CD8-positive, alpha-beta memory T cell (primary cell): ENCODE measurements at places on chromosomes 1 and 21.

DNA sequence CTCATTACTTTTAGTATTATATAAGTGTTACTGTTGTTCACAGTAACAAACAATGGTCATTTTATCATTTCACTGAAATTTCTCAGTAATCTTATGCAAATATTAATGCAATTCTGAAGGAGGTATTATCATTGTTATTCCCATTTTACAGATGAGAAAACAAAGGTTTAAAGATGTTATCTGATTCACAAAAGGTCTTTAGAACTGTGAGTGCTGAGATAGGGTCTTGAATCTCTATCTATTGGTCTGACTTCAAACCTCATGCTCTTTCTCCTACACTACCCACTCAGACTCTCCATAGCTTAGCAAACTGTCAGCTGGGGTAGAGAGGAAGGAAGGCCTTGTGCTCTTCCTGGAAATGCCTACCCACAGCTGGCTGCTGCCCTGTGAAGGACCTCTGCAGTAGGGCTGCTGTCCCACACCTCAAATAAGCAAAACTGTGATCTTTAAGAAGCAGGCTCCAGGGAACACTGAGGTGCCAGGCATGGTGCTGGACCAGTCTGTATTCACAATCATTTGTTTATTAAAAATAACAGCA, 6.2 kb upstream of the OSCP1 start:
- H3K4me3 ChIP-seq: no peak overlapping the region
- peaks cover 16% of the 10 kb centered on the region for H3K4me1 ChIP-seq
- DNase-seq: no peak
- H3K36me3 ChIP-seq: peaks cover 44% of the 10 kb centered on the region
- no peak overlapping the region for H3K27ac ChIP-seq
- no peaks in the 10 kb centered on the region for H3K27me3 ChIP-seq

DNA sequence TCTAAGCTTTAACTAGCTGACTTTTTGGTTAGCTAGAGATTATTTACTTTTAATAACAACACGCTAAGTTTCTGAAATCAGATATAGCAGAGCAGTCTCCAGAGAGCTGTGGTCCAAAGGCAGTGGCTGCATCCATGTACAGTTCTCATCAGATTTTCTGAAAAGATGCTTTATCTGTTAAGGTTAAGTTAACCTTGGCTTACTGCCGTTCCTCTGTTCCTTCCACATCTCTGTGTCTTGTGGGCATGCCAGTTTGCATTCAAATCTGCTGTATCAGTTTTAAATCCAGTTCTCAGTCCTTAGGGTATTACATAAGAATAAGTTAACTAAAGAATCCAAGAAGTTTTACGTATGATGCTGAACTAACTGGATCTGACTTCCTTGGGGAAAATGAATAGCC, 46.8 kb downstream of the SPATA46 start:
- H3K36me3 ChIP-seq: no peaks in the 10 kb centered on the region
- no peaks in the 10 kb centered on the region for H3K27me3 ChIP-seq
- no peak for DNase-seq
- no peaks in the 10 kb centered on the region for H3K4me1 ChIP-seq
- H3K4me3 ChIP-seq: no peak overlapping the region

DNA sequence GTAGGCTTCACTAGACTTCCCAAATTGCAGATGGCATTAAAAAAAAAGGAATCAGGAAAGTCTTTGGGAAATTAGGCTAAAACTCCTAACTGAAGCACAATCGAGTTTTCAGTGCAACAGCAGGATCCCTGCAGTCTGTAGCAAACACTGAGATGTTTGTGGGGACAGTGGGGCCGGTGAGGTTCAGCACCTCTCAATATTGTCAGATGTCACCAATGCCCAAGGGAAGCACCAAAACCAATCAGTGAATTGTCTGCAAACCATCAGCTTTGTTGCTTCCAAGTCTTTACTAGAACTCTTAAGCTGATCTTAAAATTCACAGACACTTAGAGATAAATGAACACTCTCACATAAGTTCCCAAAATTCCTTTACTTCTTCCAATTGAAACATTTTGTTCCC, 2.6 kb downstream of the ERG start:
- H3K27me3 ChIP-seq: no peaks in the 10 kb centered on the region
- H3K4me3 ChIP-seq: no peak overlapping the region
- H3K4me1 ChIP-seq: no peaks in the 10 kb centered on the region
- no peak overlapping the region for H3K27ac ChIP-seq

- no peak overlapping the region for H3K4me3 ChIP-seq
- no peak overlapping the region for H3K27ac ChIP-seq
- no peaks in the 10 kb centered on the region for H3K27me3 ChIP-seq
- DNase-seq: no peak
- no peaks in the 10 kb centered on the region for H3K36me3 ChIP-seq
Observed at GRCh38 chr1:78072216-78072615, 26.4 kb downstream of the GIPC2 start.
